ENCODE measurements at places on chromosomes 16 and 17.

GRCh38 chr16:88931373-88931900 lies 45.6 kb downstream of the CBFA2T3 start:
- DNase-seq = no peak

DNA sequence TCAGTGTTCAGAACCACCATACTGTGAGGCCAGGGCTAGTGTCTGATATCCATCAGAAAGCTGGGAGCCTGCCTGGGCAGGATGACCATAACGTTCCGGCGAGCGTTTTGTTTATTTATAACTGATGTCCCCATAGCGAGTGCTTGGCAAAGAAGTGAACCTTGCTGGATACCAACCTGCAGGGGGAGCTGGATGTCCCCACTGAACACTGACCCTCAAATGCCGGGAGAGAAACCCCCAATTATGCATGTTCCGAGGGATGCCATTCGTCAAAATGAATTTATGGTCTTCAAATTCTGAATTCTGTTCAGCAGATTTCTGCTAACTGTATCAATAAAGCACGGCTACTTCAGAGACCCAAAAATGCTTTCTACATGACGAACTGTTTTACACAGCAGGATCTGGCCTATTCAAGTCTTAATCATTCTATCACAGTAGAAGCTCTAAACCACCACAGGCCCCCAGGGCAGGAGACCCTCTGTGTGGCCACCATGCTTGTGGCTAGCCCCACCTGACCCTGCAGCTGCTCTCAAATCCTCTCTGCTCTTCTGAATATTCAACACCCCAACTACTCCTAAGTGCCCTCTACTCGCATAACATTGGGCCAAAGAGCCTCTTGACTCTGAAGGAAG lies 15.2 kb downstream of the MED24 start:
- peak; percentile 90 for DNase-seq

- DNase-seq = no peak
Observed at GRCh38 chr17:65593092-65593854, 31.8 kb upstream of the AXIN2 start.

- DNase-seq = no peak
Observed at GRCh38 chr16:70162041-70162451, 11.5 kb upstream of the CLEC18C start.

GRCh38 chr17:36941265-36942010 lies 4.2 kb downstream of the LHX1 start:
- no peak for DNase-seq

DNA sequence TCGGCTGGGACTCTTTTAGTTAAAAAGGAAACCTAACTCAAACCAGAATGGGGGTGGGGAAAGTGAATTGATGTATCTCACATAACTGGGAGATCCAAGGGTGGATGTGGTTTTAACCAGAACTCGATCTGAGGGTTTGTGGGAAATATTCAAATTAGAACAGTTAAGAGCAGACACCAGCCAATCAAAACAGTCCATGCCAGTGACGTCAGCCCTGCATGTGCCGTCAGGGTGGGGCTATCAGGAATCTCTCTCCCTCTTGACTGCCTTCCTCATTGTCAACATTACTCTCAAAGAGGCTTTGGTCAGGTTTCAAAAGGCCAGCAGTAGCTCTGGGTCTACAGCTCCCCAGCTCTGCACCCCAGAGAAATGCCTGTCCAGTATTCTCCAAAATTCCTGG lies 94.2 kb upstream of the HSBP1 start:
- no peak for DNase-seq

GRCh38 chr17:31523862-31524730 lies 132.6 kb downstream of the RAB11FIP4 start:
- no peak for DNase-seq

GRCh38 chr16:14244196-14245010 lies 173.3 kb downstream of the MRTFB start:
- DNase-seq = no peak

DNA sequence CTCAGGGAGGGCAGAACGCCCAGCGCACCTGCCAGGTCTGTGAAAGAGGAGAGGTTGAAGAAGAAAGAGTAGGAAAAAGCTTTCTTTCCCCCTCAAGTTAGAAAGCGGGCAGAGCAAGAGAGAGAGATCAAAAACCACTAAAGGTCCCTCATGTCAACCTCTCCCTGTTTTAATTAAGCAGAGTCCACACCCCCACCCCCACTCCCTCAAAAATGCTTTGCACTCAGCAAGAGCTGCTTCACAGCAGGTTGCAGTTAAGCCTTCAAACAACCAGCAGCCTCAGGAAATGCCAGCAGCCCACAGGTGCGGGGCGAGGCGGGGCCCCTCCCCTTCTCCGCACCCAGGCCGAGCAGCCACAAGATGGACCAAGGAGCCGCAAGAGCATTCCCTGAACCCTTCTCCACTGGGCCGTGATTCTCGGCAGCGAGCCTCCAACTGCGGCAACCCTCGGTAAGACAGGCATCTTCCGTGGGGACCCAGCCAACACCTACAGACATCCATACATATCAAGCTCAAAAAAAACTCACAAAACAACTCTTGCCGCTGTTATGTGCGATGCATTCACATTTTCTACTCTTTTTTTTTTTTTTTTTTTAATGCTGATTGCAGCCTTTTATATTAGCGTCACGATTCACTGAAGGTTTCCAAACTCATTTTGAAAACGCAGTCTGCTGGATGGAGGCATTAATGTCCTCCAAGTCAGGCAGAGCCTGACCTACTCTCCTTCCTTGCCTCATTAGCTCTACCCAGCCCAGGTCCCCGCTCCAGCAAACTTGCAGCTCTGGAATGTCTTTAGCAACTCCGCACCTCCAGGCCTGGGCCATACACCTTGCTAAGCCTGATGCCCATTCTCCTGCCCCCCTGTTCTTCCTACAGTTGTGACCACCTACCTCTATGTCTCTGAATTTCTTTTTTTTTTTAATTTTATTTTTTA lies 66.1 kb downstream of the AXIN2 start:
- peak; percentile 58 for DNase-seq

DNA sequence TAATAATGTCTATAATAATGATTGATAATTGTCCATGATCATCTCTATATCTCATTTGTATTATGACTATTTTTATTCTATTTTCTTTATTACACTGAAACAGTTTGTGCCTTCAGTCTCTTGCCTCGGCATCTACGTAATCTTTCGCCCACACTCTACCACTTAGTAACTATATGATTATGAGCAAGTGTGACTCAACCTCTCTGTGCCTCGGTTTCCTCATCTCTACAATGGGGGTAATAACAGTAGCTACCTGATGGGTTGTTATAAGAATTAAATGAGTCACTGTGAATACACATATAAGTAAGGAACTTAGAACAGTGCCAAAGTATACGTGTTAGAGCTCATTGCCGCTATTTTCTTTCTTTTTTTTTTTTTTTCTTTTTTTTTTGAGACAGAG lies 3.7 kb upstream of the SLC16A11 start:
- no peak for DNase-seq

- no peak for DNase-seq
Observed at GRCh38 chr16:17354141-17354601, 116.6 kb downstream of the XYLT1 start.

DNA sequence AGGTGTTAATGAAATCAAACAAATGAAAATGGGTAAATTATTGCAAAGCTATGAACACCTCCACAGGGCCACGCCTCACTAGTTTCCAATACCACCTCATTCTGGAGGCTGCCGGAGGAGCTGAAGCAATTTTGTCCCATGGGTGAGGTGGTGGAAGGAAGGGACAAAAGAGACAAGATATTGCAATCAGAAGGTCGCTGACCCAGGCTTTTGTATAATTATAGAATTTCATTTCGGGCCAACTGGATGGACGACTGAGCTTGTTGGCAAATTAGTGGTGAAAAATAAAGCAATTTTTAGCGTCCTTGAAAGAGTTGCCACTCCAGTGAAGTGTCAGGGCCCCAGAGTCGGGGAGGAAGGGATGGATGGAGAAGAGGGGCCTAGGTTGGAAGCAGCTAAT lies 147.9 kb downstream of the CYLD start:
- DNase-seq = no peak

GRCh38 chr16:62041401-62041800 lies 5.2 kb upstream of the CDH8 start:
- DNase-seq = no peak

DNA sequence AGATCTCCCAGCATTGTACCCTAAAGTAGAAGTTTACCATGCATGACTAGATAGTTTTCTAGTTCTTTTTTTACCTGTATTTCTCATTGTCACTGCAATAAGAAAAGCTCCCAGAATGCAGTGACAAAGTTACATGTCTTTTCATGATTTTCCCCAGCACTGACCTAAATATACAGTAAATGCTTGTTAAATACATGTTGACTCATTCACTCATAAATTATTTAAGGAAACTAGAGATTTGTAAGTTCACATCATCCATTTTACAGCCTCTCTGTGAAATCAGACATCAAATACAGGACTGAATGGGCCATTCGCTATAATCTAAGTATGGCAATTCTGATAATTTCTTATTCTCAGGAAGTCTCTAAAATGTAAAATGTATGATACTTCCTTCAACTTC lies 258.9 kb upstream of the AXIN2 start:
- no peak for DNase-seq

DNA sequence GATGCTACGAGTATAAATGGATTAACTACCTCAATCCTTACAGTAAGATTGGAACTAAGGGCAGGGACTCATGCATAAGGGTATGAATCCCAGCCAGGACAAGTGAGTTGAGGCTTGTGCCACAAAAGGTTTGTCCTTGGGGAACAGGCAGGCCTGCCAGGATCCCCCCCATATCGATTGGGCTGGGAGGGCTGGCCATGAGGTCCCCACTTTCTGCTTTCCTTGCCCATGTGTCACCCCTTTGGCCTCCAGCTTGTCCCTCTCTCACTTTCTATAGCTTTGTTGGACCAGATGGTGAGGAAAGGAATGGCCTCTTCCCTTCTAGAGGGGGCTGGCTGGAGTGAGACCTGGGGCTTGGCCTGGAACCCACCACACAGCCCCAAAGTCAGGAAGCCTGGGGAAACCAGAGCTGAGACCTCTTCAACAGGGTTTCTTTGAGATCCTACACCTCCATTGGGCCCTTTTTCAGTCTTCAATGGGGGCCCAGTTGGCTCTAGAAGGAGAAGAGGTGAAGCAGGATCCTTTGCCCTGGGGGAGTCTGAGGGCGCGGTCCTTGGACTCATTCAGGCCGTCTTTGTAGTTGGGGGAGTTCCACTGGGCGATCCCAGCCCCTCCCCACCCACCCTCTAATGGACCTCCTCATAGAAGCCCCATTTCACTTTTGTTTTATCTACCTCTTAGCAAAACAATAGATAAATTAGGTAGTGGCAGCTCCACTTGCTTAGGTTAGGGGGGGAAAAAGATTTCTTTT lies 57.3 kb downstream of the IGF2BP1 start:
- DNase-seq = no peak

DNA sequence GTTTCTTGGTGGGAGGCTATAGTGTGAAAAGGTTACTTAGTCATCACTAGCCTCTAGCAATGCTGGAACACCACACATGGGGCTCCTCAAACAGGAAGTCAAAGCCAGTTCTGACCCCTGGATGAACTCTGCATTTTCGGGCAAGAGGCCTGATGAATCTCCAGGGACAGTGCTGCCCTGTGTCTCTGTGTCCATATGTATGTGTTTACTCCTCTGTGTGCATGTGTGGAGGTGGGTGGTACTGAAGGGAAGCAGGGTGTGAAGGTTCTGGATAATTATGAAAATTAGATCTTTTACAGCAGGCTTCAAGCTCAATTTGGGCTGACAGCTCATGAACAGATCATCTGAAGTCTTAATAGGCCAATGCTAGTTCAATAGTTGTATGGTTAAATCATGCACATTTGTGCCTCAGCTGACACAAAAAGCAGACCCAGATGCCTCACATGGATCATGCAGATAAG lies 133.6 kb downstream of the SNX11 start:
- no peak for DNase-seq

- no peak for DNase-seq
Observed at GRCh38 chr16:3548445-3548844, 28.8 kb downstream of the NLRC3 start.

DNA sequence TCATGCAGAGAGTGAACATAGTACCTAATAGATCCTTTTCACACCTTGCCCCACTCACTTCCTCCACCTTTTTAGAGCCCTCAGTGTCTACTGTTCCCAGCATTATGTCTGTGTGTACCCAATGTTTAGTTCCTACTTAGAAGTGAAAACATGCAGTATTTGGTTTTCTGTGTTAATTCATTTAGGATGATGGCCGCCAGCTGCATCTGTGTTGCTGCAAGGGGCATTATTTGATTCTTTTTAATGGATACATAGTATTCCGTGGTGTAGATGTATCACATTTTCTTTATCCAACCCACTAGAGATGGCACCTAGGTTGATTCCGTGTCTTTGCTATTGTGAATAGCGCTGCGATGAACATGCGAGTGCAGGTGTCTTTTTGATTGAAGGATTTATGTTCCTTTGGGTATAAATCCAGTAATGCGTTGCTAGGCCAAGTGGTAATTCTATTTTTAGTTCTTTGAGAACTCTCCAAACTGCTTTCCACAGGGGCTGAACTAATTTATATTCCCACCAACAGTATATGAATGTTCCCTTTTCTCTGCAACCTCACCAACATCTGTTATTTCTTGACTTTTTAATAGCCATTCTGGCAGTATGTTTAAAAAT lies 47.1 kb downstream of the HLF start:
- DNase-seq = no peak

DNA sequence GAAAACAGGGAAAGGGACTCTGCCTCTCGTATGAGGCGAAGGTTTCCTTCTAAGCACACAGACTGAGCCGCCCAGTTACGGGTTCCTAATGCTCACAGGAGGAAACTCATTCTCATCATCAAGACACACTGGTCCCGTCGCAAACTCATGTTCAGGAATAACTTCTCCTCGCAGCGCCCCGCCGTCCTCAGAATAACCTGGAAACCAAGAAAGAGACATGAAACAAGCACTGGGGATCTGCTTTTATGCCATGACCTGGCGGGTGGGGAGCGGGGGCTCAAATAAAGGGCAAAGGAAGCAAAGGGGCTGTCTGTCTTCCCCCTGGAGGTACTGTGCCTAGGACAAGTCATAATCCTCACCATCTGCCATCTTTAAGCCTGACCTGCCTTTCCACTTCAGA lies 31.3 kb downstream of the WIPI1 start:
- no peak for DNase-seq

DNA sequence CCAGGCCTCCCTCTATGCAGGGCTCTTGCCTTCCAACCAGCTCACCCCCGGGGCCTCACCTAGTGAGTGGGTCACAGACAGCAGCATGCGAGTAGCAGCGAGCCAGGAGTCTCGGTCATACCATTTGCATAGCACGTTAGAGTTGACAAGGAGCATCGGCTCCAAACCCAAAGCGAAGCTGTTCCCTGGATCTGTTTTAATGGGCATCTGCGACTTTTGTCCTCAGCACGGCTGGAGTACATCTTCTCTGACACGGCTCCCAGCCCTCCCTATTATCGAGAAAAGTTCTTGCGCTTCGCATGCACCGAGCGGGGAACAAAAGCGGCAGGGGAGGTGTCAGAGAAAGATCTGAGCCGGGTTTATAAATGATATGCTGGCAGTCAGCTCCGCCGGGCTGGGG lies 253.3 kb downstream of the MAF start:
- no peak for DNase-seq

GRCh38 chr16:49597796-49598195 lies 224.2 kb downstream of the C16orf78 start:
- no peak for DNase-seq

GRCh38 chr17:6098823-6099180 lies 28.6 kb downstream of the WSCD1 start:
- no peak for DNase-seq
